Thoracic aorta (tissue), 2 donors: ENCODE measurements at places on chromosomes 1 and 21. TPM values are rescaled to one million over a fixed set of nuclear protein-coding genes. Genes with fewer than 3 reads are reported as not detected.

- no peak overlapping the region for H3K4me3 ChIP-seq
- H3K36me3 ChIP-seq: no peaks in the 10 kb centered on the region
- H3K27me3 ChIP-seq: no peaks in the 10 kb centered on the region
- DNase-seq: no peak
Measured at GRCh38 chr21:24456358-24456757, 1150.9 kb downstream of the MRPL39 start.

DNA sequence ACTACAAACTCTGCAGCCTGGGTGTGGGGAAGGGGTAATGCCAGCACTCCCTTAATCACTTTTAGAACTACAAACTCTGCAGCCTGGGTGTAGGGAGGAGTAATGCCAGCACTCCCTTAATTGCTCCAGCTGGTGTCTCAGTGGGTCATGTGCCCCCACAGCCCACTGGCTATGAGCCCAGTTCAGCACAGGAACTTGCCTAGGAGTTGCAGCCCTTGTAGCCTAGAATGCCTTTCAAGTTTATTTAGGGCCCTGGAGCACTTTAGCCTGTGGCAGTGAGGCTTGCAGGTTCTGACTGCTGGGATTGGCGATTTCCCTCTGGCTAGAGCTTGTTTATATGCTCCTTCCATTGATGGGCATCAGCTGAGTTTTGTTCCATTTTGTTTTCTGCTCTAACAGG, 17.1 kb downstream of the VN1R5 start:
- no peaks in the 10 kb centered on the region for H3K36me3 ChIP-seq
- H3K4me1 ChIP-seq: no peaks in the 10 kb centered on the region
- H3K27ac ChIP-seq: no peak overlapping the region
- H3K27me3 ChIP-seq: no peaks in the 10 kb centered on the region
- no peak for DNase-seq

- peaks cover 32% of the 10 kb centered on the region for H3K36me3 ChIP-seq
- H3K4me3 ChIP-seq: peak overlapping the region; percentile 100
- peaks cover 23% of the 10 kb centered on the region for H3K4me1 ChIP-seq
- no peaks in the 10 kb centered on the region for H3K27me3 ChIP-seq
Measured at GRCh38 chr1:26471498-26472319, 531 bp upstream of the HMGN2 start.

DNA sequence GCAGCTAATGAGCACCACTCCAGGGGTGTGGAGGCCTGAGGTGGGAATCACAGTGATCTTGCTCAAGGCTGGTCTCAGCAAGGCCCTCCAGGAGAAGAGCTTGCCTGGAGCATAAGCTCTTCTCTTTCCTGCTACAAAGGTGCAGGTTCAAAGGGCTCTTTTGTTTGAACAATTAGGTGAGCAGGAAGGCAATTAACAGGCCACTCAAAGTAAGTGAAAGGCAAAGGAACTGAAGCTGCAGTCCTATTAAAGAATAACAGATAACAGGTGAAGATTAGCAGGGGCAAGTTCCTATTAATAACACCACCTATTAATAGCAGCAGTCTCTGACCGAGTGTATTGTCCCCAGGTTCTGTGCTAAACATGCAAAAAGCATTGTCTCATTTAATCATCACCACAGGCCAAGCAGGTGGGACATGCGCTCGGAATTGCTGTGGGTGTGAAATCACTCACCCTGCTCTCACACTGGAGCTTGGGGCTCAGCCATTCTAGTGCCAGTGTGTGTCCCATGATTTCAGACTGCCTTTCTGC, 113.8 kb downstream of the RHOU start:
- no peaks in the 10 kb centered on the region for H3K36me3 ChIP-seq
- DNase-seq: no peak
- H3K27ac ChIP-seq: no peak overlapping the region
- no peaks in the 10 kb centered on the region for H3K27me3 ChIP-seq

COL24A1 gene
- total RNA-seq: 1.6 TPM

KIF14 gene
- total RNA-seq: 1.3 TPM

- no peak overlapping the region for H3K4me3 ChIP-seq
Measured at GRCh38 chr1:7227654-7228053, 442.4 kb downstream of the CAMTA1 start.

- H3K27me3 ChIP-seq: no peaks in the 10 kb centered on the region
- no peaks in the 10 kb centered on the region for H3K4me1 ChIP-seq
- H3K27ac ChIP-seq: no peak overlapping the region
- peak overlapping the region; percentile 67 for H3K4me3 ChIP-seq
Measured at GRCh38 chr1:232416026-232416568, 213.8 kb downstream of the SIPA1L2 start.

SELENOF gene
- 94.0 TPM for total RNA-seq

DNA sequence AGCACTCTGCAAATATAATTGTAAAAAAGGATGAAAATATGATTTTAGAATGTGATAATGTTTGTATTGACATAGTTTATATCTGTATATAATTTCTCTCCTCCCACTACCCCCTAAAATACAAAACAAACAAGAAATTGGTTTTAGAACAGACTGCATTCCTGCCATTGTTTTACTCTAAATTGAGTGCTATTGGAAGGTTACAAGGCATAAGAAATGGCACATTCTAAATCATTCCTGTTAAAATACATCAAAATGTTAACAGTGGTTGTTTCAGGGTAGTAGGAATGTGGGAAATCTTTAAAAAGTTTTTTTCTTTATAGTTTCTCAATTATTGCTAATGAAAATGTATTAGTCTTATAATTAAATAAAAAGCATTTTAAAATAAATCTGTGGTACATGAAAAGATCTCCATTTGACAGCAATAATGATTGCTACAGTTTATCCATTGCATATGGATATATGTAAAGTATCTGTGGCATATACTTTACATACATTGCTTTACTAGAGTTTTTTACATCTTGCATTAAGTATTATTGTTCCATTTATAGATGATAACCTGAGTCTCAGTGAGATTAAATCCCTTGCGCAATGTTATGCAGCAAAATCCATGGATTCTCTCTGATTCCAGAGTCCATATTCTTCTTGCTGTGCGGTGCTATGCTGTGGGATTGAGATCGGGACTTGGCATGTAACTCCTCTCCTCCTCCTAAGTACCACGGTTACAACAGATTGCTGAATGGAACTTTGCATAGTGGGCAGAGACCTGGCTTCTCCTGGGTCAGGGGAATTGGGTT, 319.8 kb downstream of the LMO4 start:
- H3K4me3 ChIP-seq: no peak overlapping the region
- H3K4me1 ChIP-seq: peaks cover 17% of the 10 kb centered on the region
- H3K27ac ChIP-seq: no peak overlapping the region

- H3K27me3 ChIP-seq: no peaks in the 10 kb centered on the region
- H3K4me3 ChIP-seq: no peak overlapping the region
- no peak for DNase-seq
- H3K27ac ChIP-seq: no peak overlapping the region
- peaks cover 19% of the 10 kb centered on the region for H3K4me1 ChIP-seq
Measured at GRCh38 chr1:175481126-175482070, 262.0 kb downstream of the TNR start.

USH2A gene
- total RNA-seq: not detected

DNA sequence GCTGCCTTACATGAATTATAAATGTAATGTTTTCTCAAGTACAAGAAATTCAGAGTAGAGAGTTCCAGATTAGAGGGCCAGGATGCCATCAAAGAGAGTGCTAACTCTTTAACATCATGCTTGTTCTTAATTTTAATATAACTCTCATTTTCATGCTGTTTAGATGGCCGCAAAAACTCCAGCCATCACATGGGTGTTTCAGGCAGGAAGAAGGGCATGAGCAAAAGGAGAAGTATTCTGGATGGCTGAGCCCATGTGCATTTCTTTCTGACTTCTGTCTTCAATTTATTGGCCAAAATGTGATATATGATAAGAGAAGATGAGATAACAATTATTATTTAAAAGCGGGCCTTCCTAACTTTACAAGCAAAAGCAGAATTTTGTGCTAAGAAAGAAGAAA, 1328.6 kb downstream of the MRPL39 start:
- no peak for DNase-seq
- no peaks in the 10 kb centered on the region for H3K27me3 ChIP-seq
- H3K4me3 ChIP-seq: no peak overlapping the region
- H3K36me3 ChIP-seq: no peaks in the 10 kb centered on the region
- no peak overlapping the region for H3K27ac ChIP-seq

GRCh38 chr1:157089789-157090188, 9.8 kb downstream of the ETV3L start:
- no peaks in the 10 kb centered on the region for H3K27me3 ChIP-seq
- H3K4me1 ChIP-seq: no peaks in the 10 kb centered on the region
- H3K4me3 ChIP-seq: no peak overlapping the region
- DNase-seq: no peak
- H3K36me3 ChIP-seq: no peaks in the 10 kb centered on the region

GRCh38 chr1:156281693-156282478, 739 bp downstream of the SMG5 start:
- H3K4me3 ChIP-seq: peak overlapping the region; percentile 83
- peaks cover 12% of the 10 kb centered on the region for H3K36me3 ChIP-seq
- peak overlapping the region; percentile 70 for H3K27ac ChIP-seq
- no peaks in the 10 kb centered on the region for H3K27me3 ChIP-seq

DNA sequence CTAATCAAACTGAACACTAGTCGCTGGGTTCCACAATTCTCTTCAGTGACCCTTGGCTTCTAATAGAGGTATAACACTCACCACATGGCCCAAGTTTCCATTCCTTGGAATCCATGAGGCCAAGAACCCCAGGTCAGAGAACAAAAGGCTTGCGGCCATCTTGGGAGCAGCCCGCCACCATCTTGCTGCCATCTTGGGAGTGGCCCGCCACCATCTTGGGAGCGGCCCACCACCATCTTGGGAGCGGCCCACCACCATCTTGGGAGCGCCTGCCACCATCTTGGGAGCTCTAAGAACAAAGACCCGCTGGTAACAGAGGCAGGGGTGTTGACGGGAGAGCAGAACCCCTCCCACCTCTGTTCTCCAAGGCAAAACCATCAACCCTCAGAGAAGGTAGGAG, 493.4 kb downstream of the MATN1 start:
- no peak for DNase-seq
- no peak overlapping the region for H3K27ac ChIP-seq
- H3K27me3 ChIP-seq: no peaks in the 10 kb centered on the region
- no peak overlapping the region for H3K4me3 ChIP-seq

- DNase-seq: no peak
- peaks cover 11% of the 10 kb centered on the region for H3K4me1 ChIP-seq
- no peaks in the 10 kb centered on the region for H3K27me3 ChIP-seq
- no peak overlapping the region for H3K4me3 ChIP-seq
Measured at GRCh38 chr1:56532350-56532683, 47.0 kb downstream of the PLPP3 start.

AIRE gene
- not detected for total RNA-seq
